Suppressor macrophage treated with lipopolysaccharide for 1 hour (primary cell): ENCODE measurements at places on chromosomes 7 and 10.

GRCh38 chr7:148456351-148456750, 134.2 kb upstream of the C7orf33 start:
- no peak for DNase-seq

- no peak for DNase-seq
These were observed 23.4 kb upstream of the HK1 start for GRCh38 chr10:69254877-69255276.

- no peak for DNase-seq
These were observed 6.6 kb upstream of the LGI1 start for GRCh38 chr10:93751124-93751523.

DNA sequence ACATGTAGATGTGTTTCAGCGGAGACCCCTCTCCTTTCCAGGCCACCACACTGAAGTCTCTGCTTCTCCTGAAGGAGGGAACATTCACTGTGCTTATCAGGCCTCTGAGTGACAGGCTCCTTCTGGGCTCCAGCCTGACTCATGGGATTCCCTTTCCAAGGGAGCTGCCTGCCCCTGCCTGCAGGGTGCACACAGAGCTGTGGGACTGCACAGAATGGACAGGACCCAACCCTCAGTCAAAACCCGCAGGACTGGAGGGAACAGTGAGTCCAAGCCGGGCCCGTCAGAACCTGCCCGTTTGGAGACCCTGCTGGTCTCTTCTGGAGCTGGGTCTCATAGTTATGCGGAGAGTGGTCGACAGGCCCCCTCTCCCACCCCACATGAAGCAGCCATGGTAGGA, 32.6 kb downstream of the PLAC9 start:
- peak; percentile 41 for DNase-seq

DNA sequence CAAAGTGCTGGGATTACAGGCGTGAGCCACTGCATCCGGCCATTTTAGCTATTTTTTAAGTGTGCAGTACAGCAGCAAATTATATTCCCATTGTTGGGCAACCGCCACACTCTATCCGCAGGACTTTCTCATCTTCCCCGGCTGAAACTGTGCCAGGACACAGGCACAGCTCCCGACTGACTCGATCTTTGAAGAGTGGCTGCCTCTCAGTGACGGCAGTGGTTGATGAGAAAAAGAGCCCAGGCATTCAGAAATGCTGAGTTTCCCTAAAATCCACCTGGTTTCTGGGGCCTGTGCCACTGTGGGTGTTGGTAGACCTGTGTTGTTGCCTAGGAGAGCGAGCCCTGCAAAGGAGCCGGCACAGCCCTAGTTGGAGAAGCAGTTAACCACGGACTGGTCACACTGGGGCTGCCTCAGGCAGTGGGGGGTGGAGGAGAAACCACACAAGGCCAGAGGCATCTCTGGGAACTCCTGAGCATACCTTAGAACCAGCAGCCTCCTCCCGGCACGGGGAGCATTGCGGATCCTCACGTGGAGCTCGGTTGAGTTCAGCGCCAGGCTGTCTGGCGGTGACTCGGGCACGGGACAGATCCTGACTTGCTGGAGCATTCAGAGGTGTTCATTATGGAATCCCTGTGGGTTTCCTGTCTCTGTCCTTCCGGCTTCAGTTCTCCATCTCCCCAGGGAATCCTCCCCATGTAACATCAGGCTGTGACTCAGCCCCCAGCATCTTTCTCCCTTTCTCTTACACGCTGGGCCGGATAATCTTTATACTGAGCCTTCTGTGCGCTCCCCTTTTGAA, 16.2 kb downstream of the PFKFB3 start:
- peak; percentile 49 for DNase-seq

DNA sequence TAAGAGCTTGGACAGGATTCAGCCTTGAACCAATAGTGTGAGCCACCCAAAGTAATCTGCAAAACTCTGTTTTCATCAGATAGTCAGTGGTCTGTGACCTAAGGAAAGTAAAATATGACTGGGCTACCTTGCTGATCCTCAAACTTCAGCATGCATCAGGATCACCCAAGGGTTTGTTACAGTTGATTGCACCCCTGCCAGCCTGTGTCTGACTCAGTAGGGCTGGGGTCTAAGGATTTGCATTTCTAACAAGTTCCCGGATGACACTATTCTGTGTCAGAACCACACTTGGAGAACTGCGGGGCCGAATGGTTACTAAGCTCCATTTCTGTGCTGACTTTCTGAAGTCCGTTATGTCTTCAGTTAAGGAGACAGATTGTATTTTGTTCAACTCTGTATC, 40.6 kb upstream of the TSPAN13 start:
- DNase-seq: no peak

DNA sequence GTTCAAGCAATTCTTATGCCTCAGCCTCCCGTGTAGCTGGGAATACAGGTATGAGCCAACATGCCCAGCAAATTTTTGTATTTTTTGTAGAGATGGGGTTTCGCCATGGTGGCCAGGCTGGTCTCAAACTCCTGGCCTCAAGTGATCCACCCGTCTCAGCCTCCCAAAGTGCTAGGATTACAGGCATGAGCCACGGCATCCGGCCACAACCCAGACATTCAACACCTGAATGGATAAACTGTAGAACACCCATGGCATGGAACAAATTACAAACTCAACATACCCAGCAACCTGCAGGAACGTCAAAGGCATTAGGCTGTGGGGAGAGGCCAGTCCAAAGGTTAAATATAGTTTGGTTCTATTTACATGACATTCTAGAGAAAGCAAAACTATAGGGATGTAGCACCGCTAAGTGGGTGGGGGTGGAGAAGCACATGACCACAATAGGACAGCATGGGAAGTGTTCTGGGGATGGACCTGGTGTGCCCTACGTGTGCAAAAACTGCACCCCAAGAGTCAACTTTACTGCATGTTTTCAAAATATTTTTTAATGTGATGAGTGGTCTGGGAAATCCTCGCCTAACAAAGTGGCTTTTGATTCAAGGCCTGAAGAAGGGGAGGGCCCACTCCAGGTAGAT, 6.5 kb upstream of the PGAM2 start:
- DNase-seq: no peak

- no peak for DNase-seq
These were observed 13.2 kb downstream of the ZMIZ1 start for GRCh38 chr10:79082035-79082373.

DNA sequence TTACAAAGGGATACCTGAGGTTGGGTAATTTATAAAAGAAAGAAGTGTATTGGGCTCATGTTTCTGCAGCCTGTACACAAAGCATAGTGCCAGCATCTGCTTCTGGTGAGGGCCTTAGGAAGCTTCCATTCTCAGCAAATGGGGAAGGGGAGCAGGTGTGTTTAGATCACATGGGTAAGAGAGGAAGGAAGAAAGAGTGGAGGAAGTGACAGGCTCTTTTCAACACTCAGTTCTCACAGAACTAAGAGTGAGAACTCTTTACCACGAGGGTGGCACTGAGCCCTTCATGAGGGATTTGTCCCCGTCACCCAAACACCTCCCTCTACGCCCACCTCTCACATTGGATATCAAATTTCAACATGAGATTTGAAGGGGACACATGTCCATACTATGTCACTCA, 506 bp upstream of the FAM170B start:
- DNase-seq: no peak

DNA sequence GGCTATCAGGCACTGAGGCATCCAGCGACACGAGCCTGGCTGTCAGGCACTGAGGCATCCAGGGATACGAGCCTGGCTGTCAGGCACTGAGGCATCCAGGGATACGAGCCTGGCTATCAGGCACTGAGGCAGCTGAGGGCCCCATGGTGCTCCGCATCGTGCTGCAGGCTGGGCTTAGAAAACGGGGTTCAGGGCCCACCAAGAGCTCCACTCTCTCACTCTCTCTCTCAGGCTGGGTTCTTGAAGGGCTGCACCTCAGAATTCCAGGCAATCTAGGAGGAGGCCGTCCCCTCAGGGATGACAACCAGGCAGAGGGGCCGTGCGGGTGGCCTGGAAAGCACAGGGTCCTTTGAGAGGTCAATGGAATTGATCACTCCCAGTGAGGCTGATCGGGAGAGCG, 69.0 kb downstream of the CFAP46 start:
- no peak for DNase-seq

- no peak for DNase-seq
These were observed 250.4 kb upstream of the NPSR1 start for GRCh38 chr7:34407586-34407985.

DNA sequence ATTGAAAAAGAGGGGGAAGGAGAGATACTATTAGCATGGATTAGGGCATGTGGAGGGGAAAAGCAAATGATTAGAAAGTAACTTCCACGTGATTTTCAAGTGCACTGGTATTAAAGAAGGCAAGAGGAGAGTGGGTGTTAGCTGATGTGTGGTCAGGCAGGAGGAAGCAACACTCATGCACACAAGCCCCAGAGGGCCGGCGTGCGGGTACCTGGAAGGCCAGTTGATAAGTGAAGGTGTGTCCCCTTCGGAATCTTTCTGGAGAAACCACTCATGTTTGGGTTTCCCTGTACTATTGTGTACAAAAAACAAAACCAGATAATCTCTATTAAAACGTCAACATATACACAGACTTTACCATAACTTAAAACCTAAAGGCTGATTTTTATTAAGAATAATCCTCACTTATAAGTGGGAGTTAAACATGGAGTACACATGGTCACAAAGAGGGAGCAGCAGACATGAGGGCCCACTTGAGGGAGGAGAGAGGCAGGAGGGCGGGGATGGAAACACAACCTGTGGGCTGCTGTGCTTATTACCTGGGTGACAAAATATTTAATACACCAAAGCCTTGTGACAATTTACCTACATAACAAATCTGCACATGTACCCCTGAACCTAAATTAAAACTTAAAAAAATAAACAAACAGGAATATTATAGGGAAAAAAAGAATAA, 98.9 kb downstream of the SVIL start:
- peak; percentile 12 for DNase-seq

- DNase-seq: no peak
These were observed 913.4 kb downstream of the CNTNAP2 start for GRCh38 chr7:147029953-147030352.

GRCh38 chr7:11985376-11985775, 153.4 kb upstream of the THSD7A start:
- no peak for DNase-seq

GRCh38 chr10:97314671-97315070, 4.4 kb upstream of the FRAT1 start:
- peak; percentile 35 for DNase-seq

DNA sequence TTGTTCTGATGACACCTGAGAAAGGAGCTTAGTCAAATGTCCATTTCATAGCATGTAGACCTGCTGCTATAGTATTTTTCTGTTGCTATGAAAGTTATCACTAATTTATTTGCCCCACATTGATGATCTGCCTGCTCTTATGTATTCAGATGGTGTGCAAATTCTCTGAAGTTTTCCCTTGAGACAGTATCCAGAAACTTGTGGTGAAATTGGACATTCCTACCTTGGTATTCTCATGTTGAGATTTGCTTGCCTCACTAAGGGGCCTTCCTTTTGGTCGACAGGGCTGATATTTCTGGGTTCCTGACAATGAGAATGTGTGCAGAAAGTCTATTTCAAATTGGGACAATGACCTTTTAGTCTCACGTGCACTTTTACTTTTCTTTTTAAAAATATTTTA, 253.2 kb upstream of the FZD8 start:
- DNase-seq: no peak

DNA sequence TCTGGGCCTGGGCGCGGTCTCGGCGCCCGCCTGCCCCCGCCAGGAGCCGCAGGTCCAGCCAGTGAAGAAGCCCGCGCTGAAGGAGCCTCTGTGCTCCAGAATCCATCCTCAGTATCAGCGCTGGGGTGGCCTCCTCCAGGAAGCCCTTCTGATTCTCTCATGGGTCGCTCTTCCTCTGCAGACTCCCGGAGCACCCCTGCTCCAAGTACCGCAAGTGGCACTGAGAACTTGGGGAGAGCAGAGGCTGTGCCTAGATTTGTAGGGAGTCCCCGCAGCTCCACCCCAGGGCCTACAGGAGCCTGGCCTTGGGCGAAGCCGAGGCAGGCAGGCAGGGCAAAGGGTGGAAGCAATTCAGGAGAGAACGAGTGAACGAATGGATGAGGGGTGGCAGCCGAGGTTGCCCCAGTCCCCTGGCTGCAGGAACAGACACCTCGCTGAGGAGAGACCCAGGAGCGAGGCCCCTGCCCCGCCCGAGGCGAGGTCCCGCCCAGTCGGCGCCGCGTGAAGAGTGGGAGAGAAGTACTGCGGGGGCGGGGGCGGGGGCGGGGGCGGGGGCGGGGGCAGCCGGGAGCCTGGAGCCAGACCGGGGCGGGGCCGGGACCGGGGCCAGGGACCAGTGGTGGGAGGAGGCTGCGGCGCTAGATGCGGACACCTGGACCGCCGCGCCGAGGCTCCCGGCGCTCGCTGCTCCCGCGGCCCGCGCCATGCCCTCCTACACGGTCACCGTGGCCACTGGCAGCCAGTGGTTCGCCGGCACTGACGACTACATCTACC, at the start of gene ALOX5:
Gene ALOX5 (plus strand): TSS at position 641 of the 774 bp plus-strand sequence. CDS start 64 bp downstream, at position 705.
- peak; percentile 53 for DNase-seq

- no peak for DNase-seq
These were observed 108.7 kb upstream of the ITGB1 start for GRCh38 chr10:33066558-33067236.

DNA sequence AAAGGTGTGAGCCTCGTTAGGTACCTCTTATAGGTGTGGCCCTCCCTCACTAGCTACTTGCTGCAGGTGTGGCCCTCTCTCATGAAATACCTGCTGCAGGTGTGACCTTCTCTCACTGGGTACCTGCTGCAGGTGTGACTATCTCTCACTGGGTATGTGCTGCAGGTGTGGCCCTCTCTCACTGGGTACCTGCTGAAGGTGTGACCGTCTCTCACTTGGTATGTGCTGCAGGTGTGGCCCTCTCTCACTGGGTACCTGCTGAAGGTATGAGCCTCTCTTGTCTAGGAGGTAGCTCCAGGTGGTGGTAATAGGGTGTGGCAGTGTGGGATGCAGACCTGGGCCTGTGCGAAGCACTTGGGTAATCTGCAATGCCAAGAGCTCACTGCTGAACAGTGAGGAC, 170.7 kb upstream of the PLPP4 start:
- DNase-seq: no peak

GRCh38 chr7:150340875-150341262, 560 bp downstream of the RARRES2 start:
- DNase-seq: no peak

GRCh38 chr10:101087376-101087775, 25.6 kb downstream of the KAZALD1 start:
- DNase-seq: no peak

GRCh38 chr10:104639590-104640338, 1.3 kb upstream of the SORCS3 start:
- DNase-seq: no peak

GRCh38 chr10:61662794-61663259, at the start of gene CABCOCO1:
Gene CABCOCO1 (plus strand): TSS chr10:61662929. CDS start chr10:61662973, 44 bp downstream.
- peak; percentile 18 for DNase-seq

- no peak for DNase-seq
These were observed 152.5 kb downstream of the PLXDC2 start for GRCh38 chr10:19968745-19969144.

DNA sequence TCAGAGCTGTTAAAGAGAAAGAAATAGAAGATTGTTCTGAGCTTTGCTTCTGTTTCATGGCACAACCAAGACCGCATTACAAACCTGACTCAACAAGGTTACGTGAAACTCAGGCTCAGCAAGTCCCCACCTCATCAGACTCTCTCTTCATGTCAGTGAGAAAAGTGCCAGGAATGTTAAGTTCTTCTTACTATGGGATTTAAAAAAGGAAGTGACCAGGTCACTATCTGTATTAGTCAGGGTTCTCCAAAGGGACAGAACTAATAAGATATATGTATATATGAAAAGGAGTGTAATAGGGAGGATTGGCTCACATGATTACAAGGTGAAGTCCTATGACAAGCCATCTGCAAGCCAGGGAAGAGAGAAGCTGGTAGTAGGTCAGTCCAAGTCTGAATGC, 25.4 kb upstream of the PAPSS2 start:
- peak; percentile 29 for DNase-seq
